HCEC 1CT (cell line): ENCODE measurements at places on chromosomes 13 and 19.

DNA sequence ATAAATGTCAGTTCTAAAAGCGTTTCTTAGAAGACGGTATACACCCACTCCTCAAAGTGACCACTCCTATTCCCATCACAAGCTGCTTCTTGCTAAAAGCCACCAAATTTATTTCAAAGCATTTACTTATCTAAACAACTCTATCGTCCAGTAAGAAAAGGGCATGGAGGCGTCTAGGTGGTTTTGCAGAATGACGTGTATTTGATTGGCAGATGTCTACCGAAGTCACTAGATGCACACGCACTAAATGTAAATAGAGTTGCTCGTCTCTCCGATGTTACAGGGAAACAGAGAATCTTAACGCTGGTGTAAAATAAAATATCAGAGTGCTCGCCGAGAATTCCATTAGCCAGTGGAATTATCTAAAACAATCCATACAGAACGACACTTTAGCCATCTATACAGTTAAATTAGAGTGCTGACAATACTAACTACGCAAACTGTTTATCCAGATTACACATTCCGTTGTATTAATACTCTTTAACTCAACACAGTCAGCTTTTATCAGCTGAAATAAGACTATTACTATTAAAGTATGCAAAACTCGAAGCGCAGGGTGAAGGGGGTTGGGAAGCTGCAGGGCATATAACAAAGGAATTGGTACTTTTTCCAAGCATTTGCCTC, 1.9 kb downstream of the KLF12 start:
- peak; percentile 46 for DNase-seq

- DNase-seq: peak; percentile 40
These were observed 1.7 kb downstream of the ANO8 start for GRCh38 chr19:17332677-17333581.

- DNase-seq: no peak
These were observed 40.6 kb downstream of the SUGP2 start for GRCh38 chr19:18992696-18993095.

DNA sequence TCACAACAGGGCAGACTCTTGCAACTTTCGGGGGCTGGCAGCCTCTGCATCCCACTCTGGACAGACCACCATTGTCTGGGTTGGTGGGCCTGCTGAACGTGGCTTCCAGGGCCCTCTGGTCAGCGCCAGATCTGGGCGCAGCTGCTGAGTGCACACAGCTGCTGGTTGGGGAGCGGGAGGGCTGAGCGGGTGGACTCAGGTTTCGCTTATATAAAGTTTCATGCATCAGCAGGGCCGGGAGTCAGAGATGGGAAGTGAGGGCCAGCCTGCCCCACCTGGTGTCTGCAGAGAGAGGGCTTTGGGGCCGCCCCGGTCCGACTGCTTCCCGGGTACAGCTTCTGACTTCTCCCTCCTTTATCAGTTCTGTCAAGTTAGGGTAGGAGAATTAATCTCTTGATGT, 6.9 kb downstream of the ARHGEF7 start:
- no peak for DNase-seq

GRCh38 chr13:30900436-30900835, 5.6 kb upstream of the MEDAG start:
- no peak for DNase-seq

GRCh38 chr13:93446238-93446637, 219.6 kb downstream of the GPC6 start:
- DNase-seq: no peak

GRCh38 chr19:17370026-17370587, 7.0 kb downstream of the PLVAP start:
- DNase-seq: peak; percentile 55

- DNase-seq: no peak
These were observed 8.9 kb upstream of the TPP2 start for GRCh38 chr13:102587916-102588315.

DNA sequence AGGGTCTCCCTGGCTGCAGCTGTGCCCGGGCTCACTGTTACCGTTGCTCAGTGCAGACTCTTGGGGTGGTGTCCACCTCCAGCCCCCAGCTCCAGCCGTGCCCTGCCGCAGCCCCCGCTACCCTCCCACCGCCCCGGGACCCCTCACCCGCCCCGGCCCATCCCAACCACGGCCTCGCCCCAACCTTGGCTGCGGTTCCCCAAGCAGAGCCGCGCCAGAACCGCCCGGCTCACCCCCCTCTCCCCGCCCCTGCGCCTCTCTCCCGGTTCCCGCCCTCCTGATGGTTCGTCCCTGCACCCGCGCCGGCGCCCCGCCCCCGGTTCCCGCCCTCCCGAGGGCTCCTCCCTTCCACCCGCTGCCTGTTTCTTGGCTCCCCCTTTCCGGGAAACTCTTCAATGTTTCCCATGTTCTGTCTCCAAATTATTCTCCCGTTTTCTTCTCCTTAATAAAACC, 40.3 kb downstream of the ANKRD10 start:
- peak; percentile 67 for DNase-seq

DNA sequence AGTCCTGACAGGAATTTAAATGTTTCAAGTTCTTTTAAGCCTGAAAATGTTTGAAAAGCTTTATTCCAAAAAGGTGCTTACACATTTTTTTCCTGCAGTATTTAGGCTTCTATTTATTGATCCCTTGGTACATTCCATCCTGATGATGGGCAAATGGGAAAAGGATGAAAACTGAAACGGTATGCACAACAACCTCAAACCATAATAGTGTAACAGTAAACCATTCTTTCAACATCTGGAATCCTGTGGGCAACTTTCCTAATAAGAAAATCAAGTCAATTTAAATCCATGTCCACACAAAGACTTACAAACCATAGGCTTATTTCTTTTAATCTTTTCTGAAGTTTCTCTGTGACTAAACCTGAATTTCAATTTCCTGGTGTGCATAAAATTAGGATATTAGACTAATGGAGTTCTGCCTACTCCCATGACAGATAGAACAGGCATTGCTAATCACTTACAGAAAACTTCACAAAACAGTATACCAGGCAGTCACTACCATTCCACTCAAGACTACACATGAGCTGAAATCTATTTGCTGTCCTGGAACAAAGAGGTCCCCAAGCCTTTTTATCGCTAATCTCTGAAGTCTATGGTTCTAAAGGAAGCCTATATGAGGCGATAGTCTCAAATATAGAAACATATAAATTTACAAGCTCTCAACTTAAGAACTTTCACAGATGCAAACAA, 103.3 kb downstream of the DLEU7 start:
- DNase-seq: no peak

DNA sequence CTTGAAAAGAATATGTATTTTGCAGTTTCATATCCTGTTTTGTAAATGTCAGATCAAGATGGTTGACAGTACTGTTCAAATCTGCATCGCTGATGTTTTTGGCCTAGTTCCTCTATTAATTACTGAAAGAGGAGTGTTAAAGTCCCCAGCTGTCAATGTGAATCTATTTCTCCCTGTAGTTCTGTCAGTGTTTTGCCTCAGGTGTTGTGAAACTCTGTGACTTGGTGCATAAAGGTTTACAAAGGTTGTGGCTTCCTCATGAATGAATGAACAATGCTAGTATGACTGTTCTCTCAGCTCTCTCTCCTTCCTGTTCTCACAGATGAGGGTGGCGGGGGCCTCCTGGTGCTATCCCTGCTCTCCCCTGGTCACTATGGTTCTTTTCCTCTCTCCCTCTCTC, 142.4 kb downstream of the MYCBP2 start:
- no peak for DNase-seq

- peak; percentile 45 for DNase-seq
These were observed 1.4 kb downstream of the EVI5L start for GRCh38 chr19:7831452-7831851.

DNA sequence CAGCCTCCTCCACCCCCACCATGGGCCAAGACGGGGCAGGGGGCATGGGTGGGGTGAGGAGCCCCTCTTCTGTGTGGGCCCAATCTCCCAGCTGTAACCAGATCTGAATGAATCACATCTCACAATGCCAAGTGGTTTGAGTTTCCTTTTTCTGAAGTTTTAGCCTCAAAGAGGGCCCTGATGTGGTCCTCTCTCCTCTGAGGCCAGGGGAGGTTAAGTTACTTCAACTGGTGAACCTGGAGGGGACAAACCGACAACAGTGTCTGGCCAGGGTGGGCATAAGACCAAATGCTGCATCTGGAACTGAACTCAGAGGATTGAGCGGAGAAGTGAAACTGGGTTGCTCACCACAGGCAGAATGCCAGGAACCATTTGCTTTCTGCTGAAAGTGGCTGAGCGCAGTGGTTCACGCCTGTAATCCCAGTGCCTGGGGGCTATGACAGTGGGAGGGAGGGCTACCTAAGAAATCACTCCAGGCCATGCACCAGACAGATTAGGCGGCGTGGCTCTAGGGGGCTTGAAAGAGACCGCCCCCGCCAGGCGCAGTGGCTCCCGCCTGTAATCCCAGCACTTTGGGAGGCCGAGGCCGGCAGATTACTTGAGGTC, 15.4 kb upstream of the IRGC start:
- DNase-seq: peak; percentile 57

- no peak for DNase-seq
These were observed 66.6 kb downstream of the ARHGEF18 start for GRCh38 chr19:7415163-7415856.

DNA sequence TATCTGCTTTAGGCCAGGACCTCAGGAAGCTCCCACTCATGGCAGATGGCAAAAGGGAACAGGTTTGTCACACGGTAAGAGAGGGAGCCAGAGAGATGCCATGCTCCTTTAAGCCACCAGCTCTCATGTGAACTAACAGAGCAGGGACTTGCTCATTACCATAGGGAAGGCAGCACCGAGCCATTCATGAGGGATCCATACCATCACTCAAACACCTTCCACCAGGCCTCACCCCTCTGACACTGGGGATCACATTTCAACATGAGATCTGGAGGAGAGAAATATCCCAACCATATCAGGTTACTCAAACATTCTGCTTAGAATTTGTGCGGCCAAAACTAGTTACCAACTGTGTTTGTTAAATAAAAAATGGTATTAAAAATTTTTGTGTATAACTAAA, 427.0 kb downstream of the UQCRFS1 start:
- DNase-seq: no peak

DNA sequence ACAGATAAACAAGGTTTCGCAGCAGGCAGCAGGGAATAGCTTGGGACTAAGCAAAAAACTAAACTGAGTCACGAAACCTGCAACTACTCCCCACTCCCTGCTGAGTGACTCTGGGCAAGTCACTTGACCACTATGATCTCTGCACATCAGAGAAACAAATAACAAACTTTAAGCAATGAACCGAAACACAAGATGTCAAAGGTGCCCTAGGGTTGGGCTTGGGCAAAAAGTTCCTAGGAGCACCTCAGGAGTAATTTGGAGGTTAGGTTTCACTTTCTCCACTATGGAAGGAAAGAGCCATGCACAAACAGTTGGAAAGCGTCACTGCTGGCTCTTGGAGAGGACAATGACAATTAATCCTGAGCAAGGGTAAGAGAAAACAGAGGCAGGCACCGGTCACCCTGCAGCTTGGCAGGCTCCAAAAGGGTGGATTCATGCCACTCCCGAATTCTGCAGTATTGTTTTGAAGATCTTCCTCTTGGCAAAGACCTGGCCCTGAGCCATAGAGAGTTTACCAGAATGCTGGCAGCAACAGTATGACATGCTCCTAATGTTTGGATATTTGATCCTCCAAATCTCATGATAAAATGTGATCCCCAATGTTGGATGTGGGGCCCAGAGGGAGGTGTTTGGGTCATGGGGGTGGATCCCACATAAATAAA, 60.3 kb downstream of the CRYL1 start:
- DNase-seq: peak; percentile 34

DNA sequence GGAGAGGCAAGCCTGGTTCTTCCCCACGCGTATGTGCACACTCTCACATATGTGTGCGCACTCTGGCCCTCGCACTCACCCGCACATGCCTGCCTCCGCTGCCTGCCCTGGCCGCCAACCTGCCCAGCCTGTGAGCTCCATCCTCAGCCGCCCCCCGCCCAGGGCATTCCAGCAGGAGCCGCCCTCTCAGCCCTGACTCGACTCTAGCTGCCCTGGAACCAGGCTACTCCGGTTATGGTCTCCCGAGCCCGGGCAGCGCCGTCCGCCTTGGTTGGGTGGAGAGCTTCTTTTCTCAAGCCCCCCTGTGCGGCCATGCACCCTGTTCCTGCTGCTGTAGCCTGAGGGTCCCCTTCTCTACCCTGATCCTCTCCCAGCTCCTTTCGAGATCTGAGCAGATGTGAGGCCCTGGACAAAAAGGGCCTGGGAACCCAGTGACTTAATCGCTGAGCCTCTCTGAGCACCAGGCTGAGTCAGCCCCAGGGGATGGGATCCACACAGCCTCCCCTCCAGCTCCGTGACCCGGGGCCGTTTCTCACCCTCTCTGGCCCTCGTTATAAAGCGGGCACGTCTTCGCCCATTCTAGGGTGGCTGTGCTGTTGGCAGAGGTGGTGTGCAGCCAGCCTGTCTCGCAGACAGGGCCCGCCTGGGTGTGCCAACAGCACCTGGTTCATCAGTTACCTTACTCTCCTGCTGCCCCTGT, 191.5 kb downstream of the TEX29 start:
- DNase-seq: no peak

DNA sequence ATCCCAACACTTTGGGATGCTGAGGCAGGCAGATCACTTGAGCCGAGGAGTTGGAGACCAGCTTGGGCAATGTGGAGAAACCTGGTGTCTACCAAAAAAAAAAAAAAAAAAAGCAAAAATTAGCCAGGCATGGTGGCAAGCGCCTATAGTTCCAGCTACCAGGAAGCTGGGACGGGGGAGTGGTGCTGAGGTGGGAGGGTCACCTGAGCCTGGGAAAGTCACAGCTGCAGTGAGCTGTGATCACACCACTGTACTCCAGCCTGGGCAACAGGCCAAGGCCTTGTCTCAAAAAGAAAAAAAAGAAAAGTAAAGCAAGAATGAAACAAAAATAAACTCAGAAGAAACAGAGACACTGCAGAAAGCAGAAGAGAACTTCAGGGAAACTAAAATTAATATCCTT, 31.6 kb downstream of the MTRF1 start:
- no peak for DNase-seq

GRCh38 chr13:39864221-39864620, 208.8 kb downstream of the COG6 start:
- no peak for DNase-seq

DNA sequence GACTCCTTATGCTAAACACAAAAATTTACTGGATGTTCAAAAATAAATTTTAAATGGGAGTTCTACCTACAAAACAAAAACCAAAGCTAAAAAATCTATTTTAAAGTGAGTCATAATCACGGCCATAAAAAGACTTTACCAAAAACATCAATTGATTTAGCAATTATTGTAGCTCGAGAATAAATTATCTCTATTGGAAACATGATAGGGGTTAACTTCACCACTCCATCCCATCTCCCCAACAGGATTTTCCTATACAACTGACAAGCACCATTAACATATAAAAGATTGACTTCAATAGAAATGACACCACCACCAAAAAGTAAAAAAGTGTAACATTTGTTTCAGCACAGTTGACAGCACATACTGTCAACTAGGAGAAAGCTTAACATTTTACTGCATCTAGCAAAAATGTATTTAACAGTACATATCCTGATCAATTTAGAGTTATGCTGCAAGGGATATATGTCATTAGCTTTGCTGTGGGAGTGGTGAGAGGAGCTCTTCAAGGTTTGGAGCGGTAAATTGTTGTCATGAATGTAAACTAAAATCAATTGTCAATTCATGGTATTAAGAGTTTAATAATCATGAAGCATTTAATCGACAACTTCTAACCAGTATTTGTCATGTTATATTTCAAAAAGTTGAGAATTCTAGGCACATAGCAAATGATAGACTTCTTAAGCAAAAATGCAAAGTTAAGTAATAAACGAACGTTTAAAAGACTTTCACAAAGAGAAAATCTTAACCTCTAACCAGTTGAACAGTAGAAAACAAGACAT, 3.8 kb downstream of the UBL3 start:
- no peak for DNase-seq

- no peak for DNase-seq
These were observed 36.9 kb downstream of the EFNB2 start for GRCh38 chr13:106498571-106498970.
